ENCODE measurements at places on chromosomes 5 and 9.

- DNase-seq = no peak
Measured at GRCh38 chr9:20178197-20178596, 389.4 kb upstream of the SLC24A2 start.

- DNase-seq = no peak
Measured at GRCh38 chr5:42277293-42277692, 145.9 kb upstream of the GHR start.

DNA sequence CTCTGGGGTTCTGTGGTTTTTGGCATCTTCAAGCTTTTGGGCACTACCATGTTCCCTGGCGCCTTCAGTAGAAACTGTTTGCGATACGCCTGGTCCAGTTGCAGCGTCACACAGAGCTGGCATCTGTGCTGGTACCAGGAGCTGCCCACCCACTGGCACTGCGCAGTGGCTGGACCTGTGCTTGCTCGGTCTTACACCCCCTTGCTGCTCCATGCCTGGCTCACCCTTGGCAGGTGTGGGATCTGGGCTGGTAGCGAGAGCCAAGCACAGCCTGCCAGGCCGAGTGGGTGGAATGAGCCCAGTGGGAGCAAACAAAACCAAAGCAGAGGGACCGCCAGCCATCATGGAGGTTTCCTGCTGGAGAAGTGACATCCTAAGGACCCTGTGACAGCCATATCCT, 170.2 kb upstream of the IRX2 start:
- DNase-seq = no peak

DNA sequence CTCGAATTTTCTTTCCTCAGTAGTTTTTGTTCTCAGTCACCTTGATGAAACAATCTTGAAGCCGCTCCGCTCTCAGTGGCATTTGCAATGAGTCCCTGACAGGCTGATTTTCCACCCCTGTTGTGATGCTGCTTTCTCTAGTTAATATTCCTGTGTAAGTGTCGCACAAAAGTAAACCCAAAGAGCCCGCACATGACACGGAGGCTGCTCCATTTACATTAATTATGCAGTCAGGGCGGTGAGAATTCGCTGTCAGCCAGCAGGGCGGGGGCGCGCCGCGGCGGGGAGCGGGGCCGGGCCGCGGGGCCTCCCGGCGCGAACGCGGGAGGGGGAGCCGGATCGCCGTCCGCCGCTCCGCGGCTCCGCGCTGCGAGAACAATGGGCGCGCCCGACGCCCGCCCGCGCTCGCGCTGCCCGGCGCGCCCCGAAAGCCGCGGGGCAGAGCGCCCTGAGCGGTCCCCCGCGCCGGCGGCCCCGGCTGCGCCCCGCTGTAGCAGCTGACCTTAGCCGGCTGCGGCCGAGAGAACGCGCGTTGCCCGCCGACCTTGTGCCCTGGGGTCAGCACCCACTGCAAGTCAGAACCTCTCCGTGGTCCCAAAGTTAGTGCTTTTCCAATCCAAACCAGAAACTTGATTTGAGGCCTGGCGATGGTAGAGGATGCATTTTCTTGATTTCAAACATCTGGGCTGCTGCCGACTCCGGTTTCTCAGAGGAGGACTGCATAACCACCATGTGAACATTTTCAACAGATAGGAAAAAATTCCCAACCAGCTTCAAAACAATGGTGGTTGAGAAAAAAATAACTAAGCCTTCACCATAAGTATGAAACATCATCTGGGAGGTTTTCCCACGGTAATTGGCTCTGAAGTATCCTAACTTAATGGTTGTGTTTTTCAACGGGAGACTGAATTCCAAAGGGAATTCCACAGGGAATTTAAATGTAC, 142.6 kb downstream of the PBX3 start:
- DNase-seq = peak; percentile 33

DNA sequence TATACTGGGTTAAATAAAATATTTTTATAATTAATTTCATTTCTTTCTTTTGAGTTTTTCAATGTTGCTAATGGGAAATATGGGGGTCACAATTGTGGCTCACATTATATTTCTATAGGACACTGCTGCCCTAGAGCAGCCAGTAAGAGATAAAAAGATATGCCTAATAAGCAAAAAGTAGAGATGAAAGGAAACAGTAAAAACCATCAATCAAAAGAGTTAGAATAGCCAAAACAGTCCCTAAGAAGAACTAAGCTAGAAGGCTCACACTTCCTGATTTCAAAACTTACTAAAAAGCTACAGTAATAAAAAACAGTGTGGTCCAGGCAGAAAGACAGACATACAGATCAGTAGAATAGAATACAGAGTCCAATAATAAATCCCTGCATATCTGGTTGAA, 104.4 kb downstream of the FANCC start:
- no peak for DNase-seq

GRCh38 chr5:102722931-102723330, 32.2 kb upstream of the PAM start:
- no peak for DNase-seq

DNA sequence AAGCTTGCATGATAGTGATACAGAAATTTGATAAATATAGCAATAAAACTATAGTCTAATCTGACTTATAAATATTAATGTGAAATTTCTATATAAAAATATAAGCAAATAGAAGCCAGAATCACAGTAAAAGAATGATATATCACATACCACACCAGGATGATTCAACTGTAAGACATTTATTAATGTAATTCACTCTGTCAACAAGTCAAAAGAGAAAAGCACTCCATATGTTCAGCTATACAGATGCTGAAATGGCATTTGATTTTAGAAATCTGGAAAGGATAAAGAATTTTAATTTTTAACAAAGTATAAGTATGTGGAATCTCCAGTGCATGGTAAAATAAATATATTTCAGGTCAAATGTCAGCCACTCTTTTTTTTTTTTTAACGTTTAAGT, 372.4 kb downstream of the KCNN2 start:
- no peak for DNase-seq

GRCh38 chr5:148836272-148837250, 10.2 kb downstream of the ADRB2 start:
- DNase-seq = no peak

GRCh38 chr9:19281801-19282200, 51.3 kb downstream of the DENND4C start:
- no peak for DNase-seq

DNA sequence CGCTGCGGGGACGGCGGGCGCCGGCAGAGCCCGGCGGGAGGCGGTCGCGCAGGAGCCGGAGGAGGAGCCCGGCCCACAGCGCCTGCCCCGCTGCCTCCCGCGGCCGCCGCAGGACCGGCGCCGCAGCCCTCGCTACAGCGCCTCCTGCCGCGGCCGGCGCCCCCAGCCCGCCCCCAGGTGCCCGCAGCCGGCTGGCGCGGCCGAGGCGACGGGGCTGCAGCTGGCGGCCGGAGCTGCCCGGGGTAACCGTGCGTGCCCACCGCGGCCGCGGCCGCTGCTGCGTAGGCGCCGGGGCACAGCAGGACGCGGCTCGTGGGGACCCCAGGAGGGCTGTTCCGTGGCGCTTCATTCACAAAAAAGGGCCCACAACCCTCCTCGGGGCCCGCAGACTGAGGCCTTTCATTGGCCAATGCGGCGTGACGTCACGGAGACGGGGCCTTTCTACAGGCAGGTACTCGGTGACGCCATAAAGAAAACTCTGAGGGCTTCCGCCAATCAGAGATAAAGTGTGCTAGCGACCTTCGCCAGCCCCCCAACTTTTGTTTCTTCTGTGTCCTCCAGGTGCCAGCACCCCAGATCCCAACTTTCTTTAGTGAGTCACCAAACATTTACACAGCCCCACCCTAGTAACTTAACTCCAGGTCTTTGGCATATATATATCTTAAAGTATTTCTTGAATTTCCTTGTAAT, at the start of gene CDC14B:
TSS of gene CDC14B (minus strand) at position 353 of the 690 bp plus-strand sequence. CDS start 465 bp downstream, outside the sequence.
- peak; percentile 77 for DNase-seq

- DNase-seq = no peak
Measured at GRCh38 chr5:136749016-136749415, 383.7 kb upstream of the TRPC7 start.

GRCh38 chr5:56190497-56190896, 42.6 kb downstream of the ANKRD55 start:
- peak; percentile 26 for DNase-seq

DNA sequence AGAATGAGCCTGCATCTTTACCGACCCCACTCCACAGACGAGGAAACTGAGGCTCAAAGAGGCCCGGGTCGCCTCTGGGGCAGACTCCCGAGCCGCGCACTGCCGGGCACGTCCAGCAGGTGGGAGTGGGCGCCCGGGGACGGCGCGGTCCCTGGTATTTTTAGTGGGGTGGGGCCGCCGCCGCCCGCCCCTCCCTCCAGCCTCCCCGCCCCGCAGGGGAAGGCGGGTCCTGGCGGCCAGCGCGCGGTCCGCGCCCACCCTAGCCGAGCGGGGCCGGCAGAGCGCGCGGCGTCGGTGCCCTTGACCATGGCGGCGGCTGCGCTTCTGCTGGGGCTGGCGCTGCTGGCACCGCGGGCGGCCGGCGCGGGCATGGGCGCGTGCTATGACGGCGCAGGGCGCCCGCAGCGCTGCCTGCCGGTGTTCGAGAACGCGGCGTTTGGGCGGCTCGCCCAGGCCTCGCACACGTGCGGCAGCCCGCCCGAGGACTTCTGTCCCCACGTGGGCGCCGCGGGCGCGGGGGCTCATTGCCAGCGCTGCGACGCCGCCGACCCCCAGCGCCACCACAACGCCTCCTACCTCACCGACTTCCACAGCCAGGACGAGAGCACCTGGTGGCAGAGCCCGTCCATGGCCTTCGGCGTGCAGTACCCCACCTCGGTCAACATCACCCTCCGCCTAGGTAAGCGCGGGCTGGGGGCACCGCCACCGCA, at the start of gene LAMC3:
TSS of gene LAMC3 (plus strand) at position 266 of the 710 bp plus-strand sequence. CDS start at position 307, 41 bp downstream.
- no peak for DNase-seq

- no peak for DNase-seq
Measured at GRCh38 chr9:118961857-118962256, 407.4 kb downstream of the BRINP1 start.

GRCh38 chr9:21991072-21991959, 2.9 kb downstream of the CDKN2A start:
- no peak for DNase-seq

DNA sequence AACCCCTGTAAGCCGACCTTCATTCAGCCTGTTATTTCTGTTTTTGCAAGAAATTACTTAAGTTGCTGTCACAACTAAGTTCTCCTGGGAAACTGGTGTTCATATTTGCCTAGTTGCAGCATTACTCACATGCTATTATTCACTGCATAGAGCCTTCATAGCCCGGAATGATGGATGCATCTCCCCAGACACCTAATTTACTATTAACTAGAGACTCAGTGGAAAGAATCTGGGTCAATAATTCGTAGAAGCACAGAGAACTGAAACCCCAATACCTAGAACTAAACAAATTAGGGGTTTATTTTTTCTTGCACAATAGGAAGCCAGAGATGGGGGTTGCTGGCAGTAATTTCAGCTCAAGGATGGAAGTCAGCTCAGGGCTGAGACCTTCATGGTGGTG, 45.7 kb upstream of the FAM170A start:
- no peak for DNase-seq

- no peak for DNase-seq
Measured at GRCh38 chr9:111961009-111961408, 64.4 kb downstream of the UGCG start.

GRCh38 chr5:81788329-81788728, 37.4 kb upstream of the SSBP2 start:
- DNase-seq = no peak
